Stimulated activated CD4-positive, alpha-beta T cell treated with anti-CD3 and anti-CD28 coated beads, Interleukin-1b, Interleukin-23, amount 100 ng/mL, for 24 hours (primary cell): ENCODE measurements at places on chromosomes 6 and 20.

- no peak for DNase-seq
Measured at GRCh38 chr6:33875141-33875581, 71.4 kb upstream of the MLN start.

DNA sequence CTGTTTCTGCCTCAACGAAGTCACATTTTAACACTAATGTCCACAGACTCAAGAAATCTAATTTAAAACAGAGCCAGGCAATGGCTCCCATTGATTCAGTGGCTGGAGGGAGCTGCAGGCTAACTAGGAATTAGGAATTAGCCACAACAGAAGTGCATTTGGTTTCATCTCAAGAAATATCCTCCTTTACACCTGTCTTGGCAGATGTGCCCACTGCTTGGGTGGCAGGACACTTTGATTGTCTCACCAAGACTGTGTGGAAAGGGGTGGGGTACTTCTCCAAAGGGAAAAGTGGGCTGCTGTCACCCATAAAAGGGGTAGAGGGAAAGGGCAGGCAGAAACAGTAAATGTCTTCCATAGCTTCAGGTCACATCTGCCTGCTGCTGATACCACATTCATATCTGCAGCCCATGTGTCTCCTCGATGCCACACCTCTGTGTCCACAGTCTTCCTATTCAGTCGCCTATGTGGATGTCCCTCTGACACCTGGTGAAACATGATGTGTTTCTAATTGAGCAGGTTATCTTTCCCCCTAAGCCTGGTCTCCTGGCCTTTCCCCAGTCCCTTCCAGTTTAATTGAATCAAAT, 10.9 kb upstream of the OSER1 start:
- no peak for DNase-seq

GRCh38 chr20:475463-476357, 13.4 kb upstream of the TBC1D20 start:
- DNase-seq = no peak

DNA sequence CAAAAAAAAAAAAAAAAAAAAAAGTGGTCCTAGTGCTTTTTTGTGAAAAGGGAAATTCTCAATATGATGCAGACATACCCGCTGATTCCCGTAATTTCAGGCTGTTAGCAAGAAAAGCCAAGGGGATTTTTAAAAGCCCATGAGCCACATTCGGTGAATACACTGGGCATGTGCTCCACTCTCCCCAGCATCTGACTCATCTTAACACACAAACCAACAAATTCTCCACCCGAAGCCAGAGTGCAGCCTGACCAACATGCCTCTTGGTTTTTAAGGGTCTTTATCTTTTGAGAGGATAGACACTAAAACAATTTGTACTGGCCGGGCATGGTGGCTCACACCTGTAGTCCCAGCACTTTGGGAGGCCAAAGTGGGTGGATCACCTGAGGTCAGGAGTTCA, 45.5 kb upstream of the CD83 start:
- no peak for DNase-seq

- DNase-seq = no peak
Measured at GRCh38 chr6:132198040-132198439, 203.2 kb downstream of the MOXD1 start.

DNA sequence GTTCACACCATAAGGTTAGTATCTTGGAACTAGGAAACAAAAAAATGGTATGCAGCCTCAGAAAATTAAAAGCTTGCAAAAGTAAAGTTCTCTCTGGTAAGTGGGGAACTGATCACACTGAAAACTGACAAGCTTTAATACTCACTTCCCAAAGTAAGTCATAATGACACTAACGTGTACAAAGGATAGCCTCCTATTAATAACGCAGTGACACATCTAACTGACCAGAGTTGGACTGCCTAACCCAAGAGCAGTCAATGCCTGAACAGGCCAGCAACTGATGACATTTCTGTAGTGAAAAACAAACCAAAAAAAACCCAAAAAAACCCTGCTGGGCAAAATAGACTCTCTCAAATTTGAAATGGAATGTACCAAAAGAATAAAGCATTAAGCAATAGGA, 30.7 kb downstream of the CHD6 start:
- DNase-seq = no peak

GRCh38 chr6:4922488-4923037, 81.3 kb downstream of the RPP40 start:
- no peak for DNase-seq

GRCh38 chr6:132612449-132613108, 11.5 kb downstream of the TAAR2 start:
- no peak for DNase-seq

DNA sequence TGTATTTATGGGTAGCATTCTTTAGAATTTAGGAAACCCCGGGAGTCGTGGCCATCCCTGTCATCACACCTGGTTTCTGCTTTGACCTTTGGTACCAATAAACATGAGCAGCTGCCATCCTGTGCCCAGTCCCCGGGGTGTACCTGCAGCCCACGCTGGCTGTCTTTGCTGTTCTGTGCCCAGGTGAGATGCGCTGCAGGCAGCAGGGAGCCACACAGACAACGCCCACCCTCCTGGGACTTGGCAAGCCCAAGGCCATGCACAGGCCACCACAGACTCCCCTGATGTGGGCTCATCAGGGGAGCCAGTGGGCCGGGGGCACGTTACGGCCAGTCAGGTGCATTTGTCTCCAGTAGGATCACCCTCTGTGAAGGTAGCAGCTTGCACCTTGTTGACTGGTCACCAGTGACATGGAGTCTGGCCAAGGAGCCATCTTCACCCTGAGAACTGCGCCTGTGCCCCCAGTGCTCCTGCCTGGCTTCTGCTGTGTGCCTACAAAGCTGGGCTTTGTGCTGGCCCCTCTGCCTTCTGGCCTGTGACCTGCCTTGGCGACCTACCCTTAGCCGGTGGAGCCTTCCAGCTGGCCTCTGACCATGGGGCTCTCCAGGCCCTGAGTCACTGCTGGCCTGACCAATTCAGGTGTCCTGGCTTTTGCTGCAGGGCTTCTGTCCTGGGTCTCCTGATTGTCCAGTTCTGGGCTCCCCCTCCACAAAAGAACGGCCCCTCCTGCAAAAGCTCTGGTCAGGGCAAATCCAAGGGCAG, 14.2 kb upstream of the UNC93A start:
- no peak for DNase-seq

DNA sequence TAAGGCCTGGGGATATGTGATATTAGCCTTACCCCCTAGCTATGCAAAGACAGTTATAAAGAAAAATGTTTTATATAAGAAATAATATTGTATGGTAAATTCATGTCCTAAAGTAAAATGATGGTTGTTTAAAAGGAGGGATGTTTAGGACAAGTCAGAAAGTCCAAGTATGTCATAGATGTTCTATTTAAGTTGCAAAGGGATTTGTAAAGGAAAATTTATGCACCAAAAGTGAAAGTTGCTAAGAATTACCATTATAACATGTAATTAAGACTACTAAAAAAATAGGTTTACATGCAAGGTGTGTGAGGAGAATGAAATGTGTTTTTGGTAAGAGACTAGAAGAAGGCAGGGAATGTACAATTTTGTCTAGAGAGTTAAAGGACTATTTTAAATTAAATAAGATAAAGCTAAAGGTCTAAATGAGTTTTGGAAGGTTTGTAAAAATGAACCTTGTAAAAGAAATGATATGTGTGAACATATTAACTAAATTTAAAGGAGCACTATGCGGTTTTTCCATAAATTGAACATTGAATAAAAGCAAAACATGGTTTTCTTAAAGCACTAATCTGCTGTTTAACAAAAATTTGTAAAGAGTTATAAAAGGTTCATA, 22.7 kb upstream of the GOPC start:
- no peak for DNase-seq

DNA sequence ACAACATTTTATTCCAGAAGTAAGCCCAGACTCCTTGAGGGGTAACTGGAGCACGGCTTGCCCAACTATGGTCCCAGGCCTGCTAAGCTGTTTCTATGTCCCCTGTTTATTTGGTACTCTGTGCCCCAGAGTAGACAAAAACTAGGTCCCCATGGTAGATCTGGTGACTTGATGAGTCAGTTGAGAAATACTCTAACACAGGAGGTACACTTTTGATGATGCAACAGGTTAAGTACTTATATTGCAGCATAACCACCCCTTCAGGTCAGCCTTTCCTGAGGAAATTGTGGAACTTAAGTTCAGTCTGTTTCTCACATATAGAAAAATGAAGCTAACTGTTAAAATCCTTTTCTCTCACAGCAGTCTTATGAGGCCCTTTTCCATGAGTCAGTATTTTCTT, 19.6 kb downstream of the TTPAL start:
- no peak for DNase-seq

DNA sequence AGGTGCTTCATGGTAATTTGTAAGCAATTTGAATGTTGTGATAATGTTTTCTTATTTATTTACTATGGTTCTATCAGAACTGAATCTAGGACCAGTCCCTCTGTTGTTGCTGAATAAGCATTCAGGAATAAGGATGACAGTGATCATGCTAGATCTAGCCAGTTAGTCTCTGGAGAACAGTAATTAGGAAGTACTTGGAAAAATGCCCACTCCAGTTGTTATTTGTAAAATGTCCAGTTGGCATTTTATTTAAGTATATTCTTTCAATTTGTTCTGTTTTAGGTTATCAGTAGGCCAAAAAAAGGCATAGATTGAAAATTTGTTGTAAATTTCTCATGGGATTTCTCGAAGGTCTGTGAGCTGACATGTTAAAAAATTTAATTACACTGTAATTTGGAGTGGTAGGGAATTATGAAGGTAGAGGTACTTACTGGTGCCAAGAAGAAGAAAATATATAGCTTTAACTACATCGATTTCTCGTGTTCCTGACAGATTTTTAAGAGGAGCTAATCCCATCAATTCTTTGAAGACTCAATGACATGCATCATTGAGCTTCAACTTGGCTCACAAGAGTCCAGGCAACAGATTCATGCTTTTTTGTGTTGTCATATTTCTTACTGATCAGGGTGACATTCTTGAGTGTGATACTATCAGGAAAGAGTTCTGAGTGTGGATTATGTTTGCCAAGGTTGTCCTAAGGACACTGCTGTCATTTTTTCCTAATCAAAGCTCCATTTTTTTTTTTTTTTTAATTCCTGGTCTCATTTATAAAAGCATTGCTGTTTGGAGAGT, 177.3 kb downstream of the CARMIL1 start:
- DNase-seq = no peak

DNA sequence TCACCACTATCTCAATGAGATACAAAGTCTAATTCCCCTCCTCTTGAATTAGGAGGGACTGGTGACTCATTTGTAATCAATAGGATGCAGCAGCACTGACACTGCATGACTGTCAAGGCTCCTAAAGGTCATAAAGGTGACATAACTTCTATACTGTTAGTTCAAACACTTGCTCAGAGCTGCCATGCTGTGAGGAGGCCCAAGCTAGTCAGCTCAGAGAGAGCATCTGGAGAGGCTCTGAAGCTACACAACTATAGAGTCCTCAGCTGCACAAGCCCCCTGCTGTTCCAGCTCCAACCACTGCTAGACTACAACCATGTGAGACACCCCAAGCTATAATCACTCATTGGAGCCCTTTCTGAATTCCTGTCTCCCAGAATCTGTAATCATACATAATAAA, 17.0 kb upstream of the HEY2 start:
- no peak for DNase-seq

- no peak for DNase-seq
Measured at GRCh38 chr6:1620504-1621069, 10.9 kb downstream of the FOXC1 start.

DNA sequence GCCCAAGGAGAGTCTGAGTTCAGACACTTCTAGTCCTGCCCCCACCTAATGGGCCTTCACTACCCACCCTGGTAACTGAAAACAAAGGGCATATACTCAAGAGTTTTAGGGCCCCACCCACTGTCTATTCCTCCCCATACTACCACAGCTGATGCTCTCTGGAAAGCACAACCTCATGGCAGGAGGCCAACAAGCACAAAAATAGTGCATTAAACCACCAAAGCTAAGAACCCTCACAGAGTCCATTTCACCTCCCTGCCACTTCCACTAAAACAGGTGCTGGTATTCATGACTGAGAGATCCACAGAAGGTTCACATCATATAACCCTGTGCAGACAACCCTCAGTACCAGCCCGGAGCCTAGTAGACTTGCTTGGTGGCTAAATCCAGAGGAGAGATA, 132.1 kb upstream of the ADGRB3 start:
- no peak for DNase-seq

DNA sequence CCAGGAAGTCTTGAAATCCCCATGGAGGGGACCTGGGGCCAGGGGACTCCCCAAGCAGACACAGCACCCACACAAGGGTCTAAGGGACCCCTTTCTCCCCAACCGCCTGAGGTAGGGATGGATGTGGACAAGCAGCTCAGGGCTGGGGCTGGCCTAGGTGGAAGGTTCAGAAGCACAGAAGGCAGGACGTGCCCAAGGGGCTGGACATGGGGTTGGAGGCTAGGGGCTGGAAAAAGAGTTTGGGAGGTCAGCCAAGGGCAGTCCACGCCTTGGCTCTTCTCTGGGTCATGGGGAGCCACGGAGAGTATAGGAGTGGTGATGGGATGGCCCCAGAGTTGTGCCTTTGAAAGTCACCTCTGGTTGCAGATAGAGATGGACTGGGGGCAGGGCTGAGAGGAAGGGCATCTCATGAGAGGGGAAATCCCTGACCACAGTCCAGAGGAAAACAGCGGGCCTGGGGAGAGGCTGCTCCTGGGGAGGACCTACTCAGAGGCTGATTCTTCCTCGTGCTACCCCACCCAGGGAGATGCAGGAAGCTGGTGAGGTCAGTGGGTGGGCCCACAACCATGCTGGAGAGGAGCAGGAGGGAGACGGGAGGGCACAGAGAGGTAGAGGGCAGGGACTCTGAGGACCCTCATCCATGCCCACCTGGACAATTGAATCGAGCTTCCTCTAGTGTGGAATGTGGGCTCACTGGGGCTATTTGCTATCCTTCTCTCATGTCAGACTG, 2.5 kb upstream of the HSPA12B start:
- DNase-seq = no peak

DNA sequence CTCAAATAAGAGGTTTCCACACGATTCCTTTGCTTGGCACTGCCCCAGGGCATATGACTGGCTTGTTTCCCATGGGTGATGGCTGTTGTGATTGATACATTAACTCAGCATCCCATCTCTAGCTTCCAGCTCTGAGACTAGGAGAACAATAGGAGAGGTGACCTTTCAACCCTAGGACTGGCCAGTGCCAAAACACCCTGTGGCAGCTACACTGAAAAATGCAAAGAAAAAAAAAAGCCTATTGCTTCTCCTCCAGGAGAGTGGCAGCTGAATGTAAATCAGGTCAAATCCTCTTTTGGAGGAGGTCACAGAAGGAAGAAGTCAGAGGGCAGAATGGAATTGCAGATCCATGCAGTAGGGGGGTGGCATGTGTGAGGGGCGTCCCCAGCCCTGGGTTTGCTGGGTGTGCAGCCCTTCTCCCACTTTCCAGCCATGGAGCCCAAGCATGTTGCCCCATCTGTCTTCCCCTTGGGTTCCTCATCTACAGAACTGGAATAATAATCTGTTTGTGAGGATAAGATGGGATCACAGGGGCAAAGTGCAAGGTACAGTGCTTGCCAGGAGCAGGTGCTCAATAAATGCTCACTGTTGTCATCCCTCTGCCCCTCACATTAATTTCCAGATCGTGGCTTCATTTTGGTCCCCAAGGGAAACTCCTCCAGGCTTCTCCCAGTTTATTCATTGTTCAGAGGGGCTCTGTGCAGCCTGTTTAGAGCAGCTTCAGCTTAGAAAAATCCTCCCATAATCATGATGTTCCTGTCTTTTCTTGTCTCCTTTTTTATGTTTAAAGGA, 245.0 kb upstream of the RIN2 start:
- DNase-seq = no peak

- no peak for DNase-seq
Measured at GRCh38 chr6:511488-512137, 120.1 kb downstream of the IRF4 start.
